ENCODE measurements at places on chromosomes 6 and 20.
A peak's percentile ranks its signal among the peaks of the same experiment; 100 is the strongest.

DNA sequence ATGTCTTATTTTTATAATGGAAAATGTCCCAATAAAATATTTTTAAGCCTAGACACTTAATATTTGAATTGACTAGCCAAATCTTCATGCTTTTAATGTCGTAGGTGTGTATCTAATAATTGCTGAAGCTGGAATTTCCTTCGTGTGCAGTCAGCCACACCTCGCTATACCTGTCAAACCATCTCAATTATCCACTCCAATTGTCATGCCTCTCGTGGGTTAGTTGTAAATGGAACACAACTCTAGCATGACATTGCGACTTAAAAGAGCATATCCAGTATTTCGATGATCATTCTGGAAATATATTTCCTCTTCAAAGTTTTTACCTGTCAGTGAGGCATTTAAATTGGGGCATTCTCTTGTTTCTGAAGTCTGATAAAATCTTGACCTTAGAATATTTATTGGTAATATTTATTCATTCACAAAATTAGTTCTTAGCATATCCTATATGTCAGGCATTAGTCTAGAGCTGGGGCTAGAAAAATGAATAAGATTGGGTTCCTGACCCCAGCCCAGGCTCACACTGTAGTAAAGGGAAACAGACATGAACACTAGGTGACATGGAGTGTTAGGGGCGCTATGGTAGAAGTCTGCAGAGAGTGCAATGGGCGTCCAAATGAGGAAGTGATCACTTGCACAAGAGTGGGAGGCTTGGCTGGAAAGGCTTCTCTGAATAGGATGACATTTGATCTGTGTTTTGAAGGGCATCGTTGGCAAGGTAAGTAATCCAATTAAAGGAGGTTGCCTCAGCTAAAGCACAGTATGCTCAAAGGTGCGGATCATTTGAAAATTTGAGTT lies 11.0 kb upstream of the CFAP206 start:
- DNase-seq: no peak

GRCh38 chr20:20480689-20481088 lies 112.8 kb downstream of the INSM1 start:
- peak; percentile 54 for DNase-seq

GRCh38 chr20:53899351-53900167 lies 170.8 kb downstream of the BCAS1 start:
- no peak for DNase-seq

DNA sequence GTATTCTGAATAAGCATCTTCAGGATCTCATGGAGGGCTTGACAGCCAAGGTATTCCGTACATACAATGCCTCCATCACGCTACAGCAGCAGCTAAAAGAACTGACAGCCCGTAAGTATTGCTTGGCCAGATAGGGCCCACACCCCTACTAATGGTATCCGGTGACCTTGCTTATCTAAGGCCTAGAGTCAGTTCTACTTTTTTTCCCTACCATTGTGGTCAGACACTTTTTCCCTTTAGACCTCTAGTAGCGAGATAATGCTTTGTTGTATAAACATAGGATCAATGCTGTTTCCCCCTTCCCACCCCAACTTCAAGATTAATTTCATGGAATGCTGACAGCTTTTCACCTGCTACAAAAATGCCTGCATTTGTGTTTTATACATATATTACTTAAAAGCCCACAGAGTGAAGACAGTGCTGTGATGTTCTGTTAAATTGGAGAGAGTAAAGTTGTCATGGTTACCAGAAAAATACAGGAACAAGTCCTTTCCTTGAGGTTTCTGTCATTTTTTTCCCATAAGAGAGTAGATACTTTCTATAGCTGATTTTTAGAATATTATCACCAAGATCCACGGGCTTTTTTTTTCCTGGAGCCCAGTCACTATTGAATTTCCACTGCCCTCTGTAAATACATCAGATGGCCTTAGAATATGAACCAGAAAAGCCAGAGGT lies 20.9 kb upstream of the PLCG1 start:
- no peak for DNase-seq

DNA sequence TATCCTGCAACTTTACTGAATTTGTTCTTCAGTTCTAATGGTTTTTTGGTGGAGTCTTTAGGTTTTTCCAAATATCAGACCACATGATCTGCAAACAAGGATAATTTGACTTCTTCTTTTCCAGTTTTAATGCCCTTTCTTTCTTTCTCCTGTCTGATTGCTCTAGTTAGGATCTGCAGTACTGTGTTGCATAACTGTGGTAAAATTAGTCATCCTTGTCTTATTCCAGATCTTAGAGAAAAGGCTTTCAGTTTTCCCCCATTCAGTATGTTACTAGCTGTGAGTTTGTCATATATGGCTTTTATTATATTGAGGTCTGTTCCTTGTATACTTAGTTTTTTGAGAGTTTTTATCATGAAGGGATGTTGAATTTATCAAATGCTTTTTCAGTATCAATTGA lies 4.3 kb downstream of the MICA start:
- no peak for DNase-seq

- no peak for DNase-seq
Measured at GRCh38 chr20:30921286-30922071, 336.0 kb upstream of the DEFB115 start.

- DNase-seq: no peak
Measured at GRCh38 chr20:60036746-60037499, 78.7 kb downstream of the CDH26 start.

DNA sequence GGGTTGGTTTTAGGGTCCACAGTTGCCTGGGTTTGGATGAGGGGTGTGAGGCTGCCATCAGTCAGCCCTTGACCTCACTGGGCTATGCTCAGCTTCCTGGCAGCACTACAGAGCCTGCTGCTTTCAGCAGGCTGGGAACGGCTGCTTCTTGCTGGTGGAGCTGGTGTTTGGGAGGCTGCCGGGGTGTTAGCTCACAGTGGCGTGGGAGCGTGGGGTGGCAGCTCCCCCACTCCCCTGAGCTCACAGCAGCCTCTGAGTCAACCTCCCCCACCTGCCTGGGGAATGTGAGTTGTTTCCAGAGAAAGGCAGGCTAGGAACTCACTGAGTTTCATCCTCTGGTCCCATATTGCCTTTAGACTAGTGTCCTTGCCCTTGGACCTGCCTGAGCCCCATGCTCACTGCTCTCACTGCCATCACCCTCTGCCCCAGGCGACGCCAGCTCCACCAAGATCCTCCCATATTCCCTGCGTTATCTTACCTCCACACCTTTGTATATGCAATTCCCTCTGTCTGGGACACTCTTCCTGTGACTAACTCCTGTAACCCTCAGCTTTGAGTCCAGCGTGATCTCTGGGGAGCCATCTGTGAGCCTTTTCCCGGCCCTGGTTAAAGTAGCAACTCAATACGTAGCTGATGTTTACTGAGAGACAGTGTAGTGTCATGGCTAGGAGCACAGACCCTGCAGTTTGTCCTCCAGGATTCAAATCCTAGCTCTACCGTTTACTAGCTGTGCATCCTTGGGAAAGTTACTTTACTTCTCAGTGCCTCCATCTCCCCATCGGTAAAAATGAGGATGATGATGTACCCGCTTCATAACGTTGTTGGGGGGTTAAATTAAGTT lies 34.8 kb downstream of the PPP1R16B start:
- DNase-seq: no peak

GRCh38 chr6:84003131-84003530 lies 30.4 kb upstream of the MRAP2 start:
- no peak for DNase-seq

DNA sequence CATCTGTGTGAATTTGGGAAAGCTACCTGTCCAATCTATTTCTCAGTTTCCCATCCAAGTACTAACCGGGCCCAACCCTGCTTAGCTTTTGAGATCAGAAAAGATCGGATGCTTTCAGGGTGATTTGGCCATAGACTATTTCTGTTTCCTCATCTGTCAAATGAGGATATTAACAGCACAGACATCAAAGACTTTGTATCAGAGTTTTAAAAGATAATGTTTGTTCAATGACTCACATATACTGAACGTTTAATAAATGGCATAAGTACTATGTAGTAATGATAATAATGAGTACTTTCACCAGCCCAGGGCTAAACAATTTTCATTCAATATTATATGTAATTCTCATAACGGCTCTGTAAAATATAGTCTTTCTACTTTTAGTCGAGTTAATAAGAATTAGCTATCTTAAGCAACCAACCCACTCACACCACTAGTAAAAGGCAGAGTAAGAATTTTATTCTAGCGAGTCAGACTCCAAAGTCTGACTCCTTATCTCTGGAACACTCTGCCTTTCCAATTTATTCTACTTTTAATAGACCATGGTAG lies 216.5 kb downstream of the ARHGAP18 start:
- DNase-seq: peak; percentile 18

- no peak for DNase-seq
Measured at GRCh38 chr6:135092724-135093123, 38.1 kb upstream of the HBS1L start.

DNA sequence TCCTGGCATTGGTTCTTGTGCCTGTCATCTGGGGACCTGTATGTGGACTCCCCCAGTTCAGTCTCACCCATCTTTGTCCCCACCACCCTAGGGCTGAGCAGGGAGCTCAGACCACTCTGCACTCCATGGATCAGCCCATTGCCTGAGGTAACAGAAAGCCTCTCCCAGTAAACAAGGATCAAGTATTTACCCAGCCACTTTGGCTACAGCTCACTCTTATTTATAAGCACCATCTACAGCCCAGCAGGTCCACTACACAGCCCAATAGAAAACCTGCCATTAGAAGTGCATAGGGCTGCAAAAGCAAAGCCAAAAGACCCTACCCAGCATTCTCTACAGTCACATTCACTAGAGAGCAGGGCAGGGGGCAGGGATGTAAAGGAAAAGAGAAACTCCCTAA lies 335.0 kb upstream of the SYNCRIP start:
- DNase-seq: no peak

GRCh38 chr6:157110607-157111006 lies 212.7 kb downstream of the TMEM242 start:
- no peak for DNase-seq

- no peak for DNase-seq
Measured at GRCh38 chr6:40535110-40535818, 51.9 kb downstream of the LRFN2 start.

GRCh38 chr6:123956492-123957139 lies 153.0 kb downstream of the NKAIN2 start:
- DNase-seq: no peak

GRCh38 chr6:113734982-113735381 lies 122.2 kb upstream of the MARCKS start:
- peak; percentile 63 for DNase-seq

GRCh38 chr20:58511364-58511763 lies 3.8 kb downstream of the APCDD1L start:
- no peak for DNase-seq

DNA sequence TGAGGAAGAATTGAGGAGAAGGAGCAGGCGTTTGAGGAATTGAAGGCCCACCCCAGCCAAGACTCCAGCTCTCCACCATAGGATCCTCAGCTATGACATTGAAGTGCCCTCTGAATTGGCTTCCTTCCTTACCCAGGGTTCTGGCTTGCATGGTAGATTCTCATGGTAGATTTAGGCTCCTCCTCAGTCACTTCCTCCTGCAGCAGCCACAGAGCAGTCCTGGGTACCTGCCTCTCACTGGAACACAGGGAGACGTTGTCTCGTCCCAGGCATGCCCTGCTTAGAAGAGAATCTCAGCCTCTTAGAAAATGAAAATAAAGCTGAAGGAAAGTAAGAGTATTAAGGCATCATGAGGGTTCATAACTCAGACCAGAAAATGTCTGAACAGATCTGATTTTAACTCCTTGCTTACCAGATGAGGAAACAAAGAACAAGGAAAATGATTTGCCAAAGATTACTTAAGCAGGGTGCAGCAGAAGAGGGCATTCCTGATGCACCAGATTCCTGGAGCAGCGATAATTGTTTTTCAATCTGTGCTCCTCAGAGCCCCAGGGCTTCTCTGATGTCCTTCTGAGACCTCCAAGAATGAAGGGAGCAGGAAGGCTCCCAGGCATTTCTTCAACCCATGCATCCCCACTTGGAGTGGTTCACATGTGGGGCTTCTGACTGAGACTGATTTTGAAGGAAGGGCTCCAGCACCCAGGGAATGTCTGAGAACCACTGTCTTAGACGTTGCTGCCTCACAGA lies 219.8 kb downstream of the HIVEP2 start:
- no peak for DNase-seq

GRCh38 chr6:7243179-7243981 lies 69.6 kb downstream of the SSR1 start:
- no peak for DNase-seq

- no peak for DNase-seq
Measured at GRCh38 chr6:167832497-167833395, 6.0 kb downstream of the AFDN start.

DNA sequence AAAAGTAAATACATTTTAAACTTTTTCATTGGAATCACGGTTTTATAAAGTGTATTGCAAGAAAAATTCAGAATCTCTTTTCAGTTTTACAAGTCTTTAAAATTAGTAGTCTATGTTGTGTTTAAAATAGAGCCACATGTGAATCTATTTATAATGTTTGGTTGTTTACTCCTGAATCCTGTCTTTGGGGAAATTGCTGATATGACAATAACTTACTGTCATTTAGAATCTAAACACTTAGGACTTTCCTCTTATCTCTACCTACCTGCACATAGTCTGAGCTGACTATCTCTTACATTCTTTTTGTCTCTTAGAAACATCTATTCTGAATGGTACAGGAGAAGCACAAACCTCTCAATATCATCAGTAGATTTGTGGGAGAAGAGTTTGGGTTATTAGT lies 4.1 kb upstream of the SRSF12 start:
- DNase-seq: no peak

- no peak for DNase-seq
Measured at GRCh38 chr6:133837801-133838349, 51.0 kb upstream of the TCF21 start.

GRCh38 chr6:56345376-56345995 lies 98.1 kb upstream of the COL21A1 start:
- DNase-seq: no peak

GRCh38 chr20:51995551-51995951 lies 193.2 kb upstream of the SALL4 start:
- no peak for DNase-seq

DNA sequence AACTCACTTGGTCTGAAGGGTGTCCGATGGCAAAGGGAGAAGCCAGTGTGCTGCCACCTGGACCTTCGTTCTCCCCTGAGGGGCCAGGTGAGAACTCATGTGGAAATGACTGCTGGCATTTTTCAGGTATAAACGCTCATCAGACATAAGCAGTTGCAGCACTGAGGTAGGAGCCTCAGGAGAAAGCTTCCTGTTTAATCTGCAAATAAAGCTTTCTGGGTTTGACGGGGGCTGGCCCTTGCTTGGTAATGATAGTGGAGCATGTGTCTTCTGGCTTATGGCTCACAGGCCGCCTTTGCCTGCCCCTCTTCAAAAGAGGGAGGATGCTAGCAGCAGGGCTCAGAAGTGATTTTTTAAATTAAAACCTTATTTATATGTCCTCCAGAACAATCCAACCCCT lies 122.1 kb upstream of the SLC24A3 start:
- no peak for DNase-seq

- DNase-seq: no peak
Measured at GRCh38 chr6:1536526-1537429, 72.9 kb upstream of the FOXC1 start.

GRCh38 chr20:23050847-23051627 lies 1.6 kb upstream of the THBD start:
- DNase-seq: peak; percentile 34

GRCh38 chr6:55176958-55177357 lies 2.6 kb downstream of the HCRTR2 start:
- no peak for DNase-seq

- DNase-seq: no peak
Measured at GRCh38 chr6:31202259-31203166, 32.0 kb upstream of the POU5F1 start.

- DNase-seq: no peak
Measured at GRCh38 chr20:58103517-58103904, 124.9 kb downstream of the ANKRD60 start.

- no peak for DNase-seq
Measured at GRCh38 chr6:156827382-156827781, 50.2 kb downstream of the ARID1B start.
